ENCODE measurements at places on chromosomes 4 and X.

DNA sequence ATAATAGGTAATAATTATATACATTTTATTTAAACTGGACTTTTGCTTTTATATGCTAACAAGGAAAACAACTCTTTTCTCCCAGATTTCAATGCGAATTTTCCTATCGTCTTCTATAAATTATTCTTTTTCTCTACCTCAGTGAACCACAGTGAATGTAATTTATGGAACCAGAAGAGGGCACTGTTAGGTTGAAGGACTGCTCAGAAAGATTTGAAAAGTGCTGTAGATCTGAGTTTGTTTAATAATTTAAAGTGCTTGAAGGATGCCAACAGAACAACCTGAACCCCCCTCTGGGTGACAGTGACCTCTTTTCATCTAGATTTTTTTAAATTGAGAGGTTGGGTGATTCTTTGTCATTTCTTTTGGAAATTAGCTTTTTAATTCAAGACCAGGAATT is 54.9 kb downstream of the PHOX2B start:
- peak; percentile 56 for DNase-seq

DNA sequence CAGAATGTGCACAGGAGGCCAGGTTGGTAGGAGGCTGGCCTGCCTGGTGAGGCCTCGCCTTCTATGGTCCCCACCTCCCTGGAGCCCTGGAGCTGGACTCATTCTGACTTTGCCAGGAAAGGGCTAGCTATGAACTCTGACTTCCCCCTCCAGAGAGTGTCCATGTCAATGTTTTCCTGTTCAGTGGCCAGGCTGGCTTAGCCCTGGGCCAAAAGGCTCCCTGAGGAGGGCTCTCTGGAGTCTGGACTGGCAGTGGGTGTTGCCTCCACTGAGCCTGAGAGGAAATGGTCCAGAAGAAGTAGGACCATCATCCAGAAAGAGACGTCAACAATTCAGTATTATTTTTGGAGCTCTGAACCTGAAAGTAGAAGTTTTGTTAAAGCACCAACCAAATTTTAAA is 178.7 kb downstream of the CHIC2 start:
- no peak for DNase-seq

DNA sequence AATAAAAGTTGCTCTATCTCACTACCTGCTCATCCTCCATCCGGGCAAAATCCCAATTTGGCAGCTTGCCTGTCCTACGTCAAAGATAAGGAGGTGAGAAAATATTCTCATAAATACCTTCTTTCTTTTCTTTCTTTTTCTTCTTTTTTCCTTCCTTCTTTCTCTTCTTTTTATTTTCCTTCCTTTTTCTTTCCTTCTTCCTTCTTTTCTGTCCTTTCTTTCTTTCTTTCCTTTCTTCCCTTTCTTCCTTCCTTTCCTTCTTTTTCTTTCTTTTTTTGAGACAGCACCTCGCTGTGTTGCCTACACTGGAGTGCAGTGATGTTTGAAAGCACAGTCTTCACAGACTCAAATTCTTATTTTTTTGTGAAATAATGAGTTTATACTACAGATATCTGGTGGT is 38.6 kb upstream of the NKAP start:
- no peak for DNase-seq

DNA sequence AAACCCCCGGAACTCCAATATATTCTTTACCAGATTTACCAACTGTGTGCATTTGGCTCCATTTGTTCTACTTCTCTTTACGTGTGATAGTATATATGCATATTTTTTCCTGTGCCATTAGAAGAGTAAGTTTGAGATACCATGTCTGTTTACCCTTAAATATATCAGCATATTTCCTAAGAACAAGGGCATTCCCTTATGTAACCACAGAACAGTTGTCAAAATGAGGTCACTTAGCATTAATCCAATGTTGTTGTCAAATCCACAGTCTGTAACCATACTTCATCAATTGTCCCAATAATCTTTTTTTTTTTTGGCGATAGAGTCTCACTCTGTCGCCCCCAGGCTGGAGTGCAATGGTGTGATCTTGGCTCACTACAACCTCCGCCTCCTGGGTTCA is 55.2 kb downstream of the TBC1D14 start:
- no peak for DNase-seq

- no peak for DNase-seq
These were observed 91.3 kb downstream of the SNCA start for GRCh38 chr4:89745708-89746107.

GRCh38 chrX:41808047-41808446 is 84.1 kb downstream of the GPR82 start:
- DNase-seq, result no peak

DNA sequence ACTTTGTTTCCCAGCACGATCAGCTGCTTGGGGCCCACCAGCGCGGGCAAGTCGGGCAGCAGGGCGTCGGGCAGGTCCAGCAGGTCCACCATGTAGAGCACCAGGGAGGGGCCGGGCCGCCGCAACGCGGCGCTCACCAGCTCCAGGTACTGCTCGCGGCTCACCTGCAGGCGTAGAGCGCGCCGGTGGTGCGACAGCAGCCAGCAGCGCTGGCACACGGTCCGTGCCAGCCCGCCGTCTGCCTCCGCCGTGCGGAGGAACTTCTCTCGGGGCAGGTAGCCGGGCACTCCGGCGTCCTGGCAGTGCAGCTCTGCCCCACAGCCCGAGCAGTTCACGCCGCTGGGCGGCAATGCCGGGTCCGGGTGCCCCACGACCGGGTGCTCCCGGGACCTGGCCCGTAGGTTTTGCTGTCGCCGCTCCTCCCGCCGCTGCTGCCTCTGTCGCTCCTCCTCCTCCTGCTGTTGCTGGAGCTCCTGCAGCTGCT is 527 bp downstream of the NOA1 start:
- DNase-seq, result peak; percentile 62

DNA sequence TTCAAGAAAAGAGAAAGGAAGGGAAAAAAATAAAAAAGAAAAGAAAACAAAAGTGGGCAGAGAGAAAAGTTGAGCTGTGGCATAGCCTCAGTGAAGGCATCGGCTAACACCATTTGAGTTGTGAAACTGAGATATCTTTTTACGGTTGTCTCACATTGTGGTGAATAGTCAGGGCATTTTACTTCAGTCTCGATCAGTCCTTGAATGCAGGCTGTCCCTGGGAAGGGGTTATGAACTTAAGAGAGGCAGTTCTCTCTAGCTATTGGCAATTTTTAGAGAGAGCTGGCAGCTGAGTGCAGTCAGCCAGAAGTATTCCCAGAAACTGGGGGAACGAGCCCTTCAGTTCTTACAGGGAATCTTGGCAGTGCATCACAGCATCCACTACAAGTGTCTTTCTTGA is 93.5 kb upstream of the SLC6A14 start:
- no peak for DNase-seq

DNA sequence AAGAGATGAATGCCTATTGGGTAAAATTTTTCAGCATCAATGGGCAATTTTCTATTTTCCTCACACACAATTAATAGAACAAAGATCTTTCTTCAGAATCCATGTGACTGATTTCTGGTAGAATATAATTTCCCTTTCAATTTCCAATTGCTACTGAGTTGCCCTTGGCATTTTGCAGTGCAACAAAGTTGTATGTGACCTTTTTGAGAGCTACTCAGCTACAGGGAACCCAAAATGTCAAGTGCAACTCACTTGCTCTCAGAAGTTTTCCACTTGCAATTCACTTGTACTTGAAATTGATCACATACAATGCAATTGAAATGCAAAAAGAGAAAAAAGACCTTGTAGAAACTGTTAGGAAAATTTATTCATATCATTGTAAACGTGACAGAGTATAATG is 245.5 kb downstream of the BANK1 start:
- DNase-seq, result no peak

GRCh38 chr4:61202638-61203435 is 2.7 kb downstream of the ADGRL3 start:
- no peak for DNase-seq

GRCh38 chr4:16292585-16292984 is 66.3 kb upstream of the TAPT1 start:
- no peak for DNase-seq

- DNase-seq, result no peak
These were observed 7.5 kb downstream of the CHM start for GRCh38 chrX:86039625-86040568.

GRCh38 chr4:39365830-39366771 is at the start of gene RFC1:
Gene RFC1, minus strand, starts transcription at chr4:39366362. Its CDS starts 121 bp downstream, at chr4:39366241.
- peak; percentile 94 for DNase-seq

- no peak for DNase-seq
These were observed 28.5 kb downstream of the ADGRA3 start for GRCh38 chr4:22487328-22487727.
